ENCODE measurements at places on chromosomes 2 and 18. TPM values are rescaled to one million over a fixed set of nuclear protein-coding genes. Genes with fewer than 3 reads are reported as not detected.

SNTG2 gene
- not detected for total RNA-seq

DNA sequence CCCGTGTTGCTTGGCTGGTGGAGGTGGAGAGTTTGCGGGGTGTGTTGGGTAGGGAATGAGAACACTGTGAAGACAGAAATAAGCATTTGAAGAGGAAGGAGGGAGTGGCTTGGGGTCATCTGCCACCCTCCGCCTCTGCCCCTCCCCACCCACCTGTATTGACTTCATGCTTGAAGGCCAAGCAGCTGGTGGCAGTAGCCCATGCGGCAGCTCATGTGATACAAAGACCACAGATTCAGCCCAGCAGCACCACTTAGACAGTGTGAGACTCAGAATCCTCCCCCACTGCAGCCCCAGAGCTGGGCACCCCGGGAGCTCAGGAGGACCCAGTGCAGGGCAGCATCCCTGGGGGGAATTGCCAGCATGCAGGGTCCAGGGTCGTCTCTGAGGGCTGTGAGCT lies 15.4 kb downstream of the NPPC start:
- no peak for DNase-seq

DNA sequence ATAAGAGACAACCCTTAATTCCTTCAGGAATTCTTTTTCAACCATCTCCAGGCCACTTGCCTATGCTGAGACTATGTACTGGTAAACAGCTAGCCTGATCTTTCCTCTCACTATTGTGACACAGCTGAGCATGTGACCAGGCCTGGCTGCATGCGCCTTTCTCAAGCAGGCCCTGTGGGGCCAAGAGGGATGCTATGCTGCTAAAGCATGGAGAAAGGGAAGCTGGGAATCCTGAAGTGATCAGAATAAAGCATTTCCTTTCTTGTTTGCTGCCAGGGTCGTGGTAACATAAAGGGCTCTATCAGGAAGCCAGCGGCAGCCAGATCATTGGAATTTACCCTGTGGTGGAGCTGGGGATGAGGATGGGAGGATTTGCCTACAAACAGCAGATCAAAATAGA lies 29.8 kb upstream of the LCLAT1 start:
- DNase-seq = no peak

DHRS9 gene
- total RNA-seq = 19.1 TPM

DNA sequence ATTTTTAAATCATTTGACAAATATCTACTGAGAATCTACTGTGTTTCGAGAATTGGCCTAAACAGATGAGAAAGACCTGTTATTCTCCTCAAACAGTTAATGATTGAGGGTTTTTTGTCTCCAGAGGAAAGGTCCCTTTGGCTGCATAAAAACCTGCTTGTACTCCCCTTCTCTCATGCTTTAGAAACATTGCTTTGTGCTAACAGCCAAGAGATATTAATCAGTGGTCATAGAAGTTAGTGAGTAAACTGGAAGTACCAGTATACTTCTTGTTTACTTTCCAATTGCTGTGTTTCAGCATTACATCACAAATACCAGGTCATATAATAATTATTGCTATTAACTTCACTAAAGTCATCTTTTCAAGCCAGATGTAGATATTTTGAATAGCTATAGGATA lies 34.1 kb downstream of the ITGB6 start:
- DNase-seq = no peak

GRCh38 chr2:70214365-70214764 lies 23.5 kb upstream of the C2orf42 start:
- no peak for DNase-seq

Measured in bronchial epithelial cell (primary cell).